ENCODE measurements at places on chromosomes 5 and 9.
A peak's percentile ranks its signal among the peaks of the same experiment; 100 is the strongest.

GRCh38 chr9:107154766-107155165, 128.3 kb upstream of the RAD23B start:
- DNase-seq: no peak

GRCh38 chr9:97502984-97503861, 1.8 kb downstream of the TMOD1 start:
- no peak for DNase-seq

DNA sequence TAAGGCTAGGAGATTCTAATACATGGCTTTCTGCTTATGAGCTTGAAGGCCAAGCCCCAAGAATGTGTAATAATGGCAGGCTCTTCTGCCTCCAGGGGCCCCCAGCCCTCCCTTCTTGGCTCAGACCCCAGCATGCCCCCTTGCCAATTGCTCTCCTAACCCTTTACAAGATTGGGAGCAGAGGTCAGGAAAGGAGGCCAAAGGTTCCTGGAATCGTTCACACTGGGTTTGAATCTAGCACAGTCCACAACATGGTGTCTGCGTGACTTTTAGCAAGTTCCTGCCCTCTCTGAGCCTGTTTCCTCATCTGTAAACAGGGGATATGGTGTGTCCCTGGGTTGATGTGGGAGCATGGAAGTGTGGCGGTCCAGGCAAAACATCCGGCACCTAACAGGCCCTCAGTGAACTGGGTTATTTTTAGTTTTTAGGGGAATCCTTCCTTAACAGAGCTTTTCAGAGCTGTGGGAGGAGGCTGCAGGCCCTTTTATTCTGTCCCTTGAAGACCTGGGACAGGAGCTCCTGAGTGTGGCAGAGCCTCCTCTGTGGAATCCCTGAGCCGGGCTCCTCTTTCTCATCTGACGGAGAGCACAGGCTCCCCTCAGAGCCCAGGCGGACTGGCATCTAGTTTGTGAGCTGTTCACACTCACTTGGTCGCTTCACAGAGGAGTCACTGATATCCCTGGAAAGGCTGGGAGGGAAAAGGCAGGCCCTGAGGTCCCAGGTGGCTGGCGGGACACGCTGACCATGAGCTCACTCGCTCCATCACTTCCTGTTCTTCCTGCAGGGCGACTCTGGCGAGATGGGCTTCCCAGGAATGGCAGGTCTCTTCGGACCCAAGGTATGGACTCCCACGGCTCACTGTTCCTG, 23.4 kb upstream of the ORM1 start:
- DNase-seq: peak; percentile 62

GRCh38 chr5:180555168-180555921, 36.0 kb downstream of the SCGB3A1 start:
- DNase-seq: no peak

GRCh38 chr5:67858471-67859031, 357.0 kb upstream of the PIK3R1 start:
- DNase-seq: no peak

DNA sequence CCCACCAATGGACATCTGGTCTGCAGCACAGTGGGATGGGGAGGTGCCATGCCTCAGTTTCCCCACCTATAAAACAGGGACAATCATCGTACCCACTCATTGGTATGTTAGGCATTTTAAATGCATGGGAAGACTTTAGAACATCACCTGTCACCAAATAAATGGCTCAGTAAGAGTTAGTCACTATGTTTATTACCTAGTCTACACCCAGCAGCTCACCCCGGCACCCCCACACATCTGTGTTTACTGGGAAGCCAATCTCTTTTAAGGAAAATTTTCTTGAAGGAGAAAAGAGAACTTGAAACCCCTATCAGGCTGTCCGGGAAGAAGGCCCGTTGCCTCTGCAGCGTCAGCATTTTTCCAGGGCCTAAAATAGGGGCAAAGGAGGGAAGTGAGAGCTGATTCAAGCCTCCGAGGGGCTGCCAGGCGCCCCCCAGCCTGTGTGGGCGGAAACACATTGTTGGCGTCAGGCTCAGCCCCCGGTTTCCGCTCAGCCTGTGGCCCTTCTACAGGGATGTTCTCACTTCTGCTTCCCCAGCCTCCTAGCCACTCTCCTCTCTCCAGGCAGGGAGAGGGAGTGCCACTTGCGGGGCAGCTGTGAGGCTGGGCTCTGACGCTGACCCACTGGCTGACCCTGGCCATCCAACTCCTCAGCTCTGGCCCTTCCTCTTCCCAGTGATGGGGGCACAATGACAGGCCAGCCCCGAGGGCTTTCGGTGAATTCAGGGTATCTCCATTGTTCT, 4.6 kb downstream of the CSF1R start:
- DNase-seq: peak; percentile 66

DNA sequence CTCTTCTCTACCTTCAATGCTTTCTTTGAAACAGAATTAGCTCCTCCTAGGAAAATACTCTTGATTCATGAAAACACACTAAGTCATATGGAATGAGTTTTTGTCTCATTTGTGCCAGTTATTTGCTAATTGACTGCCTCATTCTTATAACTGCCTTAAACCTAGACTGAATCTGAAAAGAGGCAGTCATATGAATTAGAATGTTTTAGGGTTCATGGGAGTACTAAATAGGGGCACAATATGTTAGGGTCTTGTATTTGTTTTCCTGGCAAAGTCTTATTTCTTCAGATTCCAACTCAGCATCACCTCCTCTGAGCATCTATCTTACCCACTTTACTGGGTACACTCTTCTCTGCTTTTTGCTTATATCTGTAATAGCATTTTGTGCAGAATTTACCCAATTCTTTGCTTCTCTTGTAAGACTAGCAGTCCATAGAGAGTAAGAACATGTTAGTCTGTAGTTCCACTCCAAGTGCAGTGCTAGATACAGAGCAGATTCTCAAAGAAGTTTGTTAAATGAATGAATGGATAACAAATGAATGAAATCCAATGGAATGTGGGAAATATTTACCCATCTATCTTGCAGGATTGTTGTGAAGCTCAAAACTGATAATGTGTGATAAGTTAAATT, 43.9 kb upstream of the ALDH1A1 start:
- DNase-seq: no peak

DNA sequence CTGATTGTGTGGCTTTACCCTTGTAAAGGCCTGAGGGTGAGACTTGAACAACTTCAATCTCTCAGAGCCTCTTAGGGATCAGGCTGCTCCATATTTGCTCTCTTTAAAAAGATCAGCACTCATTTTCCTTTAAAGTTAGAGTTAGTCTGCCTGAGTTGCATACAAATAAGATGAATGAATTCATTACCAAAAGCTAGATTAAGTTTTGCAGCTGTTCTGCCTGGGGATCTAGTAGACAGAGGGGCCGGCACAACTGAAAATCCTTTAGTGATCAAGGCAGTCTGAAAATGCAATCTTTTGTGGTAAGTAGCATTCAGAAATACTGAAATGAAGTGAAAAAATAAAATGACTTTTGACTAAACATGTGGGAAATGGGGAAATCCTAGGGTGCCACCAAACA, 264.0 kb downstream of the MAN2A1 start:
- no peak for DNase-seq

DNA sequence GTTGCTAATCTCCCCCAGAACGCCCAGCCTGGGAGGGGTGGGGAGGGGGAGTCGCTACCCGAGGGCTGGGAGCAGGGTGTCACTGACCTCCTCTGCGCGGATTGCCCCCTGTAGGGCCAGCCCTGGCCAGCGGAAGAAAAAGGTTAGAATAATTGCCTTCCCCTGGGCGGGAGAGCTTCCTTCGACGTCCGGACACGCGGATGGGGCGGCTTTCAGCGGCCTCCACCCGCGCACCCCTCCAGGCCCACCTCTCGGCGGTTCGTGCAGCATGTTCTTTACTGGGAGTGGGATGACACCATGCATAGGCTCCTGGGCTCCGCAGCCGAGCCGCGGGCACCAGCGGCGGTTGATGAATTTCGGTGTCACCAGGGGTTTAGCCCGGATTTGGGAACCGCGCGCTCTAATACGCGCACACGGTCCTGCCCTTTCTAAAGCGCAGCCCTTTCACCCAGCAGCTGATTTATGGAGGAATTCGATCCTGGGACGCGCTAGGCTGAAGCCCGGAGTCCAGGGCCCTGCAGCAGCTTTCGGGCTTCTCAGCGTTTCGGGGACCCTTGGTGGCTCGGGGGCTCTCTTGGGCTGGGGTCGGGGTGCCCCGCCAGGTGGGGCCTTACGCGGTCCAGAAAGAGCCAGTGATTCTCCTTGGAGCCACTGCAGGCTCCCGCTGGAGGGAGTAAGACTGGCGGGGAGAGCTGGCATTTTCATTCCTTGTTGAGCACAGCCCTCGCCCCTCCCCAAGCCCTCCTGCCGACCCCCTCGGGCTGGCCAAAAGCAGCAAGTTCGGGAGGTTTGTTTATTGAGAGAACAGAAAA, 10.1 kb downstream of the LMX1B start:
- no peak for DNase-seq

DNA sequence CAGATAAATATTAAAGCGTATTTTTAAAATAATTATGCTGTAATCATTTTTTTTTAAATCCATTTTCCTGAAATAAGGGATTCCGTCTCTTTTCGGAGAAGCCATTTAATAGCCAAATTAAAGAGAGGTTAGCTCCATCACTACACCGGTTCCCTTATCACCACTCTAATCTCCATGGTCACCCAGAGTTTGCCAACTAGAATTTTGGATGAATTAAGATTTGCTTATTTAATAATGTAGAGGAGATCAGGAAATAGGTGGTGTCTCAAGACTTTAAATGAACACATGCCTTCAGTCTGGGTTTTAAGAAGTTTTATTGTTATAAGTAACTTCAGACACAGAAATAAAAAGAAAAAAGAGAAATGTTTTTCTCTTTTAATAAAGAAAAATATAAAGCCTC, 151.7 kb downstream of the TTC39B start:
- DNase-seq: no peak

DNA sequence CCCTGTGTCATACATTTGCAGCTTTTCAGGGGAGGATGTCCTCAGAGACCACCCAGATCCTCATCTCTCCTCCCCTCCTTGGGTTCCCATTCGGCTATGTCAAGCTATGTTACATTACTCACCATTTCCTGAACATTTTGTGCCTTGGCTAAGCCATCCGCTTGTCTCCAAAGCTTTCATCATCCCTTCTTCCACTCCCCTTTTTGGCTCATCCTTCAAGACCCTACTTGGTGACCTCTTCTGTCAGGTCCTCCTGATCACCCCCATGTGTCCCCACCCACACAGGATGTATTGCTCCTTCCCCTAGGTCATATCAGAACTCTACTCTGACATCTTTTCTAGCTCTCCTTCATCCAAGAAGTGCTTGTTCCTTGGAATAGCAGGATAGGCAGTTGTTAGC, 81.8 kb downstream of the BOD1 start:
- no peak for DNase-seq

DNA sequence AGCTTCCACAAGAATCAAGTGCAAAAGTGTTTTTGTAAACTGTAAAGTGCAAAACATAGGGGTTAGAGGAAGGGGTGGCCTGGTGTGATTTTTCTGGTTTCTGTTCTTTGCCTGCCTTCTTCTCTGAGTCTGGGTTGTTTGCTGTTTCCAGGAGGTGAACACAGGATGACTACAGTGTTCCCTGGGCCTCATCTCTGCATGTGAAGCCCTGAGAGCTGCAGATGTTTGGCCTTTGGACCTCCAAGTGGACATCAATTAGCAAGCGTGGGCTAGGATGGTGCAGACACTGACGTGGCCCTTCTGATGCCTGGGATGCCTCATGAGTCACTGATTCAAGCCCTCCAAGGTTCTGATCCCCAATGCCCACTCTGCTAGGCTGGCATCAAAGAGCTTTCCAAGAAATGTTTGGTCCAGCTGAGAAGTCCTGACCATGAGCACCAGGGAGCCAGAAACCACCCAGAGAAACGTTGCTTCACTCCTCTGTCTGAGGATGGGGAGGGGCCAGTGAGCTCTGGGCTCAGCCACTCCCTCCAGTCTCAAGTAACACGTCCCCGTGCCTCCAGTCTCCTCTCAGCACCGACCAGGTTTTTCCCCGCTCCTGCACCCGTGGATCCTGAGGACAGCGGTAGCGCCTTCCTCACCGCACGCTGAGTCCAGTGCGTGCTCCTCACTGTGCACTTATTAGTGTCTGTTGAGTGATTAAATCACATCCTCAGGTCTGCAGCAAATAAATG, 7.6 kb downstream of the IL9 start:
- no peak for DNase-seq

- DNase-seq: no peak
These were observed 2.1 kb downstream of the CCNO start for GRCh38 chr5:55231029-55231918.

GRCh38 chr5:2239201-2239910, 356.6 kb upstream of the IRX4 start:
- no peak for DNase-seq

DNA sequence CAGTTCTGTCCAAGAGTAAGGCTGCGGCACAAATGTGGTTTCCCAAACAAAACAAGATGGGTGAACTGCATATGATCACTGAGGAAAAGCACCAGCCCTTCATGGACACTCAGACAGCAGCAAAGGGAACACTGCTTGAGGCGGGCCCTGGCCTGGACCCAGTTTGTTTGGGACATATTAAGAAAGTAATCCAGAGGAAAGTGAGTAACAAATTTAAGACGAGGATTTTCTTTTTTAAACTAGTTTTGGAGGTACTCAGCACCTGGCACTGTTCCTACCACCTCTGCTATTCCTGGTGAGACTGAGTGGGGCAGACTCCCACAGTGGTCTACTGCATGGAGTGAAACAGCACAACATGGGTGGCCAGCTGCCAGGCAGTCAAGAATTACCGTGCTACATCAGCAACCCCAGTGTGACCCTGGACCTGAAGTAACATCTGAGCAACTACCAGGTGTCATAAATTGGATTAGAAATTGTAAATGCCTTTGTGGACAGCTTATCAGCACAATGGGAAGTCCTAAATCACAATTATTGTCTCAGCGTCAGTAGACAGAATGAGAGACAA, 28.5 kb downstream of the P4HA2 start:
- peak; percentile 72 for DNase-seq

GRCh38 chr9:134343637-134344036, 17.4 kb downstream of the RXRA start:
- no peak for DNase-seq

DNA sequence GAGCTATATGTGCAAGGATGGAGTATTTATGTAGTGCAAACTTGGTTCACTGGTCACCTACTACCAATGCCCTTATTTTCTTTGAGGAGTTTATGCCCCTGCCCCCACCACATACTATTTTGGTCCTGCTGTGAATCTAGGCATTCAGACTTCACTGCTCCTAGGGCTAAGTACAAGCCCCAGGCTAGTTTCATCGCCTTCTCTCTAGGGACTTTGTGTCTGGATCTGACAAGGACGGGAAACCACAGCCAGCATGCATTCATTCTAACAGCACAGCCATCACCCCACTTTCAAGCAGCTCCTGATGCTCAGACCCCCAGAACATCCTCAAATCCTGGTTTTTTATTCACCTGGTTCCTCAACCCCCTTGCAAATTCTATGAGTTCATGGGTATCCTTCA, 56.8 kb downstream of the DRD1 start:
- no peak for DNase-seq

DNA sequence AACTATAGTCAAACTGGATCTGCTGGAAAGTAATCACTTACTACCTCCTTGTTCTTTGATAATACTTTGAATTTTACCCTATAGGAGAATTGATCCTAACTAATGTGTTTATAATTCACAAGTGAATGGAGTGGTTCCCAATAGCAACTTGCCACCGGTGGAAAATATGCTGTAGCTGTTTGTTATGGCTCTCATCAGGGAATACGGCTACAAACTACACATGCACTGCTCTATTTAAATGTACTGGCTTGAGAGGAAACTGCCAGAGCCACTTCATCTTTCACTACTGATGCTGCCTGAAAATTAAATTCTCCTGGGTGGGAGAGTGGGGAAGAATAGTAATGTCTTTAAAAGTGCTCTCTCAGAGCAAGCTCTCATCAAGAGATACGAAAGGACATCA, 448.5 kb upstream of the GRAMD2B start:
- DNase-seq: no peak

- DNase-seq: no peak
These were observed 64.2 kb upstream of the CDKN2B start for GRCh38 chr9:22073349-22073748.
